ENCODE measurements at places on chromosomes 12 and 14.

GRCh38 chr12:65205886-65206285 is 36.5 kb downstream of the LEMD3 start:
- no peak for DNase-seq

DNA sequence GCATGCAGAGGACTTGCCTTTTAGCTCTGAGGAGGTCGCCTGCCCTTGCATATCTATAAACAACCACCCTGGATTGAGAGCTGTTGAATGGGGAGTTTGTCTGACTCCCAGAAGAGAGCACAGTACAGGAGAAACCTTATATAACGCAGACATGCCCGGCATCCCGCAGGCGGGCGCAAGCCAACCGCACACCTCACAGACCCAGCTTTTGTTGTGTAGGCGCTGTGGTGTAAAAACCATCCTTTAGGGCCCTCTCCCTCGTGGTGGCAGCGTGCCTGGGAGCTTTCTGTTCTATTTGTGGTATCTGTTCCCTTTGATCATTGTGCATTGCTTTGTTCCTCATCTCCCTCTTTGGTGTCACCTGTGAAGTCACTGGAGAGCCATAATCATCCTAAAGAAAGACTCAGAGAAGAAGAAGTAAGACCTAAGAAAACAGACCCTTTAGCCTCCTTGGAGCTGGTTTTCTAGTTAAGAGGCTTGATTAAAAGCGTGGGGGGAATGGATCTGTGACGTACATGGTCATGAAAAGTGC is 77.7 kb downstream of the ETV6 start:
- peak; percentile 50 for DNase-seq

DNA sequence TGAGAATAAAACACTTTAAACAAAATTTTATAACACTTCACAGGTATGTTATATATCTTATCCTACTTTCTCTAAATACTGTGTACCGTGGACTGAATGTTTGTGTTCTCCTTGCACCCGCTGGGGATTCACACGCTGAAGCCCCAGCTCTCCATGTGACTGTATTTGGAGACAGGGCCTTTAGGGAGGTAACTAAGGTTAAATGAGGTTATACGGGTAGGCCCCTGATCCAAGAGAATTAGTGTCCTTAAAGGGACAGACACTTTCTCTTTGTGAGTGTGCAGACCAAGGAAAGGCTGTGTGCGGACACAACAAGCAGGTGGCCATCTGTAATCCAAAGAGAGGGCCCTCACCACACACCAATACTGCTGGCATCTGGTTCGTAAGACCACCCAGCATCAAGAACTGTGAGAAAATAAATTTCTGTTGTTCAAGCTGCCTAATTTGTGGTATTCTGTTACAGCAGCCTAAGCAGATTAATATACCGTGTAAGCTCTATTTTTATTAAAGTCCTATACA is 70.1 kb upstream of the TTC7B start:
- no peak for DNase-seq

GRCh38 chr14:58152014-58152857 is at the start of gene ARMH4:
Gene ARMH4, minus strand, starts transcription at chr14:58152213. Its CDS starts 12,855 bp downstream, at chr14:58139358.
- peak; percentile 40 for DNase-seq
